Nasal cavity respiratory epithelium epithelial cell of viscerocranial mucosa (primary cell): ENCODE measurements at places on chromosomes 5 and 9. TPM values are rescaled to one million over a fixed set of nuclear protein-coding genes. Genes with fewer than 3 reads are reported as not detected.

The PRRX2 gene
- under 0.01 and 0.14 TPM in 2 replicates for total RNA-seq

The ADAM19 gene
- 2.7 and 11.2 TPM in 2 replicates for total RNA-seq

The JAKMIP2 gene
- total RNA-seq: not detected in 2 replicates

The ZNF346 gene
- 5.8 and 12.1 TPM in 2 replicates for total RNA-seq

The LECT2 gene
- total RNA-seq: not detected in 2 replicates

The GPX8 gene
- total RNA-seq: 11.6 and 35.5 TPM in 2 replicates

The NR6A1 gene
- total RNA-seq: 2.1 and 5.2 TPM in 2 replicates

The SPATA9 gene
- not detected in 2 replicates for total RNA-seq
